ENCODE measurements at places on chromosomes 6 and 20.

DNA sequence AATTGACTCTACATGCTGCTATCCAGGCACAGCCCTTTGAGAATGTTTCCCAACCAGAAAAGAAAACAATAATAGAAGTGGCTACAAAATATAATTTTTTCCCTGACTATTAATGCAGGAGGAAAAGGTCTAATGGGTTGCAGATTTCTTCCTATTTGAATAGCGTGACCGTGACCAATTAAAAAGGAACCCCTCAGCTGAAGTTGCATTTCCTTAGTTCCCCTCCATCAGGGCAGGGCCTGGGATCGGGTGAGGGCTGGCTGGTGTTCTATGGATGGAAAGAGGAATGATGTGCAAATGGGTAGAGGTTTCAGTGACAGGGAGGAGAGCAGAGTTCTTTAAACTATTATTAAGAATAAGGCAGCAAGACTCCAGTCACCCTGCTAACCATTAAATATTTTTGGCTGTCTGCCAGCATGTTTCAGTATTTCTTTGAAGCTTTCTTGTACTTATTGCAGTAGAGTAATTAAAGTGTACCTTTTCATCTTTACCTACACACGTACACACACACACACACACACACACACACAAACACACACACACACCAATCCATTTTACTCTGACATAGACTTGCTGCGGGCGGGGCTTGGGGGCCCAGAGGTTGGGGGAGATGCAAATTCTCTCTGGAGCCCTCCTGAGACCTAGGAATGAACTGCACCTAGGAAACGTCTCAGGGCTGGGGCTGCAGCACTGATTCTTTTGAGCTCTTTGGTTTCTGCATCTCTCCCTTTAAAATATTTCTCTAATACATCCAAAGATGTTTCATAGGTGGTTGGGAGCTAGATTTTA lies 154.8 kb upstream of the SLC35B3 start:
- no peak for DNase-seq

- DNase-seq: no peak
Measured at GRCh38 chr6:42179945-42180313, 6.8 kb downstream of the GUCA1A start.

DNA sequence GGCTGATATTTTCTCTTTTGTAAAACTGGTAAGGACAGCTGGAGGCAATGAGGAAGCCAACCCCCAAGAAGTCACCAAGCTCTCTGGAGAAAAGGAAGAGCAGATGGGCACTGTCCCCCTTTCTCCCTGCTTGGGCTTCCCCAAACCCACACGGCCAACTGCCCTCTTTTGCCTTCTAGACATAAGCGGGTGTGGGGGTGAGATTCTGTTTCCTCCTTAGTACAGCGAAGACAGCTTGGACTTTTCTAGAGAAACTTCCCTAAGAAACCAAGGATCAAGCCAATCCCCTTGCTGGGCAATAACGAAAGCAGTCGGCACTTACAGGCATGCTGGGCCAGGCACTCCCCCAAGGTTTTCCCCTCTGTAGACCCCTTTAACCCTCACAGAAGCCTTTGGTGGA lies 110.3 kb downstream of the CDC5L start:
- DNase-seq: no peak

- no peak for DNase-seq
Measured at GRCh38 chr6:11226005-11226404, 6.5 kb downstream of the NEDD9 start.

Data from nucleus accumbens (tissue), 56 donors.